ENCODE measurements at places on chromosomes 2 and 18. TPM values are rescaled to one million over a fixed set of nuclear protein-coding genes. Genes with fewer than 3 reads are reported as not detected.

PLA2R1 gene
- polyA plus RNA-seq: 3.6 TPM

GRCh38 chr2:219218217-219218731 lies 484 bp downstream of the ABCB6 start:
- DNase-seq: peak; percentile 48

ACADL gene
- not detected for polyA plus RNA-seq

COL4A3 gene
- 1.5 TPM for polyA plus RNA-seq

PRR30 gene
- not detected for polyA plus RNA-seq

- no peak for DNase-seq
These were observed 126.2 kb downstream of the NAT8 start for GRCh38 chr2:73516033-73516432.

- no peak for DNase-seq
These were observed 96.4 kb upstream of the XPO1 start for GRCh38 chr2:61634512-61634911.

DNA sequence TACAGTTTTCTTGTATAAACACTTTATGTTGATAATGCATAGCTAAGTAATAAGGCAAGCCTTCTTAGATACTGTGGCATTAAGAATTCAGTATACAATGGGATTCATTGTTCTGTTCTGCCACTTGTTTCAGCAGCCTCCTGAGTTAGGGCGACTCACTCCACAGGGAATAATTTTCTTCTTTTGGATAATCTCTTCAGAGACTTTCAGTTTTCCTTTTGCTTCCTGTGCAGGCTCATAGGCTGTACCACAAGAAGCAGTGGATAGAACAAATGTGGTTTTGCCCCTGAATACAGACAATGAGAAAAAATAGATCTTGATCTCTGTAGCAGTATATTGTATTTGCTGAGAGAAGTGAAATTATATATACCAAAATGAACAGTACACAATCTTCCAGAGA lies 298.0 kb downstream of the ZNF407 start:
- no peak for DNase-seq

- DNase-seq: no peak
These were observed 591.3 kb upstream of the ZNF804A start for GRCh38 chr2:184006998-184007397.

CAPN14 gene
- 0.09 TPM for polyA plus RNA-seq

GRCh38 chr2:51812138-51812866 lies 780.4 kb upstream of the NRXN1 start:
- peak; percentile 4 for DNase-seq

B3GNT7 gene
- polyA plus RNA-seq: 0.71 TPM

DNA sequence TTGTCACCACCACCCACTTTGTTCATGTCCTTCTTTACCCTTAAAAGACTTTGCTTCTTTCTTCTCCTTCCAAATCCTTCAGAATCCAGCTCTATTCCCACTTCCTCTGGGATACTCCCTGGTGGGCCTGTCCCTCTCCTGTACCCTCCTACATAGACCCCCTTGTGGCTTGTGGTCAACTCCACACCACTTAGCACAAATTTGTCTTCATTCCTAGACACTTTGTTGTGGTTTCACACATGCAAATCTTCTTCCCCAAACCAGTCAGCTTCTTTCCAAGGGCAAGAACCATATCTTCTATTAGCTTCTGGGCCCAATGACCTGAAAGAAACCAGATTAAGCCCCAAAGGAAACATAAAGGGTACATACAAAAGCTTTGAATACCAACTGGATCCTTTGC lies 342.4 kb downstream of the TNS1 start:
- DNase-seq: no peak

IL37 gene
- polyA plus RNA-seq: not detected

UGT1A3 gene
- 0.17 TPM for polyA plus RNA-seq

- DNase-seq: no peak
These were observed 166.4 kb upstream of the MSH6 start for GRCh38 chr2:47616506-47616905.
